ENCODE measurements at places on chromosomes 11 and 22.

DNA sequence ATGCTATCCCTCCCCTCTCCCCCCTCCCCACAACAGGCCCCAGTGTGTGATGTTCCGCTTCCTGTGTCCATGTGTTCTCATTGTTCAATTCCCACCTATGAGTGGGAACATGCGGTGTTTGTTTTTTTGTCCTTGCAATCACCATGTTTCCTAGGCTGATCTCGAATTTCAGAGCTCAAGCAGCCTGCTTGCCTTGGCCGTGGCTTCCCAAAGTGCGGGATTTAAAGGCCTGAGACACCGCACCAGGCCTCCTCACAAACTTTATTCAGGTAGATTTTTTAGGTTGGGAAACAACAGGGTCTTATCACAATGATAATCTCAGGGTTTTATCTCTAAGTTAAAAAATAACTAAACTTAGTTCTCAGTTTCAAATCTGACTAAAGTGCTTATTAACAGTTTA is 125.4 kb downstream of the LUZP2 start:
- DNase-seq, result no peak

GRCh38 chr11:36212564-36213392 is 76.4 kb downstream of the COMMD9 start:
- no peak for DNase-seq

- DNase-seq, result no peak
These were observed 39.3 kb downstream of the SGSM3 start for GRCh38 chr22:40409613-40410113.

GRCh38 chr22:47208630-47209029 is 446.2 kb downstream of the TBC1D22A start:
- no peak for DNase-seq

- DNase-seq, result no peak
These were observed 648.5 kb downstream of the BRD1 start for GRCh38 chr22:49179175-49179574.

DNA sequence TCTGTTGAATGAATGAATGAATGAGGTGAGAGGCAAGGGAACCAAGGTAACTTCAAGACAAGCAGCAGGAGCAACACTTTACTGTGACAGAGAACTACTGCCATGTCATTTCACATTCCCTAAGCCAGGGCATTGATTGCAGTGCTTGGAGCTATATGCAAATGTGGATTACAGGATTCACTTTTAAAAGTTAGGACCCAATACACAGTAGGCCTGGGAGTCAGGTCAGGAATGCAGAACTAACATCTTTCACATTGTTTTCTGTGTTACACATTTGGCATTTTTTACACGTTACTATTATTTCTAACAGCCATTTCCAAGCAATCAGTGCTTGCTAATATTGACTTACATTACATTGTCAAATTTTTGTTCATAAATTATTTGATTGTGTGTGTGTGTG is 26.2 kb upstream of the ME3 start:
- no peak for DNase-seq

DNA sequence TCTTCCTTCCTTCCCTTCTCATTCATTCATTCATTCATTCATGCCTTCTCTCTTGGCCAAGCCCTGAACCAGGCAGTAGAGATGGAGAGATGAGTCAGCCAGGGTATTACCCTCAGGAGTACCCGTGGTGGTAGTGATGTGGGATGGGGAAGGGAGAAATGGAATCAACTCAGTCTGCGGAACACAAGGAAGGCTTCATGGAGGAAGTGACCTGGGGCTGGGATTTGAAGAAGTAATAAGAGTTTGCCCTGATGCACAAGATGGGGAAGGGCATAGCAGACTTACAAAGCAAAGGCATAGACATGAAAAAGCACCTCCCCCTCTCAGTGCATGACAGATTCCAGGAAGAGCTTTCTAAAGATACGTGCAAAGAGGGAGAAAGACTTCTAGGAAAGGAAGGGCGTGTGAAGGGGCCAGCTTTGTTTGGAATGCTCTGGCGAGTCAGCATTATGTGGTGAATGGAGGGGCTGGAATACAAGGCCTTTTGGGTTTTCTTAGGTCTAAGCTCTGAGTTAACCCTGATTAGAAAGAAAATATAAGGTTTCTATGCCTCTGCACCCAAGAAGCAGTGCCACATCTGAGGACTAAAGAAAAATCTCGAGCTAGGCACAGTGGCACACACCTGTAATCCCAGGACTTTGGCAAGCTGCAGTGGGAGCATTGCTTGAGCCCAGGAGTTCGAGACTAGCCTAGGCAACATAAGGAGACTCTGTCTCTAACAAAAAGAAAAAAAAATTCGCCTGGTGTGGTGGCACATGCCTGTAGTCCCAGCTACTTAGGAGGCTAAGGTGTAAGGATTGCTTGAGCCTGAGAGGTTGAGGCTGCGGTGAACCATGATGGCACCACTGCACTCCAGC is 36.4 kb upstream of the ACER3 start:
- DNase-seq, result no peak

DNA sequence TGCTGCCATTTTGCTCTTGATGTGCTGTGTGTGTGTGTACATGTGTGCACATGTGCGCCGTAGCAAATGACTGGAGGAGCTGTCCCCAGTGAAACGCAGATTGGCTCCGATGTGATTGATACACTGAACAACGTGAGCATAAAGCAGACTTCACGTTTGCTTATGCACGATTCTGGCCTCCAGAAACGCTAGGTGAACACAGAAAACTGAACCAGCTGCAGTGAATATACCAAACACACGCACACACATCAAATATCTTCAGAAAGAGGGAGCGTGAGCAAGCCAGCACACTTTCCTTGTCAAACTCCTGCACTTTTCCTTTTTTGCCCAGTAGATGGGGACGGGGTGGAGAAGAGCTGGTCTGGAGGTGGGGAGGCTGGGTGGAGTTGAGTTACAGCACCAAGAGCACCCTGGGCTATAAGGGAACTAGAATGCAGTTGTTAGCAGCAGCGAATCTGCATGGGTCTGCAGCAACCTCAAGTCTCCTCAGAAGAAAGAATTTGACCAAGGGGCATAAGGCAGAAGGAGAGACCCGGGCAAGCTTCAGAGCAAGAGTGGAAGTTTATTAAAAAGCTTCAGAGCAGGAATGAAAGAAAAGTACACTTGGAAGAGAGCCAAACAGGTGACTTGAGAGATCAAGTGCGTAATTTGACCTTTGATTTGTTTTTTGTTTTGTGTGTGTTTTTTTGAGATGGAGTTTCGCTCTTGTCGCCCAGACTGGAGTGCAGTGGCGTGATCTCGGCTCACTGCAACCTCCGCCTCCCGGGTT is 77.8 kb upstream of the CADM1 start:
- no peak for DNase-seq

- DNase-seq, result no peak
These were observed 4.4 kb downstream of the PKNOX2 start for GRCh38 chr11:125168918-125169456.

DNA sequence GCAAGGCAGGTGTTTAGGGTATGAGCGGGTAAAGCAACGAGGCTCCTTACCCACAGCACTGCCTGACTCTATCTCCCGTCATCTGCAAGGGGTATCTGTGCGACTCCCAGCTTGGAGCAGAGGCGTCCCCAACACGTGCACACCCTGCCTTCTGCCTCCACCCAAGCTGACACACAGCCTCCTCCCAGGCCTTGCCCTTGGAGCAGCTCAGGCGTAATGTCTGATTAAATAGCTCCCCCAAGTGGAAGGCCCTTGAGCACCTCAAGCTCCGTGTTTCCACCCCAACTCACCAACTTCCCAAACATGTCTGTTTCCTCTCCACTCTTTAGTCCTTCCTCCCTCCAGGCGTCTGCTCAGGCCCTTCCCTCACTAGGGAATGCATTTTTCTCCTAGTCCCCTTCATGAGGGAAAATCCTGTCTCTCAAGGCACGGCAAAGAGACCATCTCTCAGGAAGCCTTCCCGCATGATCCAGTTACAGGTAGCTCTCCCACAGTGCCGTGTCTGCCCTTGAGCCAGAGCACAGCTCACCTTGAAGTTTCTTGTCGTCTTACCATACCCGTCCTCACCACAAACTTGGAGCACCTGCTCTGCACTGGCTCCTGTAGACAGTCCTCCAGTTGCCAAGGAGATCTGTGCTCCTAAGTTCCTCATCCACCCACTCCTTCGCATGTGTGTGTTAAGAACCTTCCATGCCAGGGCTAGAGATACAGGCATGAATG is 15.8 kb downstream of the CYB5R2 start:
- DNase-seq, result no peak

GRCh38 chr22:50084614-50085021 is 608 bp downstream of the MLC1 start:
- DNase-seq, result no peak

DNA sequence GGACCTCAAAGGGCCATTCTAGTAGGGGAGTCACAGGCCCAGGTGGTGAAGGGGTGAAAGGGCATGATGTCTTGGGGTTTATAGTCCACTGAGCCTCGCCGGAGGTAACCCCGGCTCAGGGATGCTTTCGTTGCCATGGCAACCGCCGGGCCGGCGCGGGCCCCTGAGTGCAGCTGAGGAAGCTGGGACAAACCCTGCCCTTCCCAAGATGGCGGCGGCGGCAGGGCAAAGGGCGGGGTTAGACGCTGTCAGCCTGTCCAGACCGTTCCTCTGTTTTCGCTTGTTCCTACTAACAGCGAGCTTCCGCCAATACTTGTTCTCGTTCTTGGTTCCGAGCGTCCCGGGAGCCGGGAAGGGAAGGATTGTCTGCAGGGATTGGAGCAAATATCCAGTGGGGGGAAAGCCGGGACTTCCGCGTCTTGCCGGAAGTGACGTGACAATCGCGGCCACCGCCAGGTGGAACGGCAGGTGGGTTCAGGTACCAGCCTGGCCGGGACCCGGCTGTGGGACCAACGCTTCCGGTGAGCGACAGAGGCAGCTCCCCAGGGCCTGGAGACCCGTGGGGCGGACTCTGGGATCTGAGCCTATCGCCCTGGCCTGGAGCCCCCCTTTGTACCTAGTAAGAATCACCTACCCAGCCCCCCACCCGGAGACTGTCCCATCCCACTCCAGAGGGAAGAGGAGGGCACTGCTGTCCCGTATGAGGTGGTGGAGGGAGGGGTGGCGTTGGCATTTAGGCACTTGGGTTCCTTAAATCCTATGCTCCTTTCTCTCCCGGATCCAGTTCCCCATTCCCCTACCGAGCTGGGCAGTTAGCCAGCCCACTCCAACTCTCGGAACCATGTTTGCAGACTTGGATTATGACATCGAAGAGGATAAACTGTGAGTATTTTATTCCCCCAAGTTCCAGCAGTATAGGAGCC is at the start of gene PICK1:
PICK1 (plus strand) TSS at position 436 of the 923 bp plus-strand sequence; CDS start at position 842, 406 bp downstream.
- DNase-seq, result peak; percentile 93

- DNase-seq, result no peak
These were observed 8.9 kb downstream of the SLC29A2 start for GRCh38 chr11:66362481-66363147.

DNA sequence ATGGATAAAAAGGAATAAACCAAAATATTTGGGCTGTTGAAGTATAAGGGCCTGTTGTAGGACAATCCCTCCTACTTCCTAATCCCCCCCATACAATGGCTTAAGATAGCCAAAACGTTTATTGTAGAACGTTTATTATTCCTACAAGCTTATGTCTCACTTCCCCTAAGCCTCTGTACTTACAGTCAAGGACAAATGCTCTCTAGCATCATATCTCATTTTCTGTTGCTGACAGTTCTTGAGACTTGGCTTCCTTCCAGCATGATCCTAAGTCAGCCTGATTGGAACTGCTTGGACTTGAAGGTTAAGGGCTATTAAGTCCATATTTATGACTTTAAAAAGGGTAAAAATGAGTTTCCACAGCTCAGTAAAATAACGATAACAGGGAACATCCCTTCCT is 8.8 kb downstream of the MISFA start:
- no peak for DNase-seq

DNA sequence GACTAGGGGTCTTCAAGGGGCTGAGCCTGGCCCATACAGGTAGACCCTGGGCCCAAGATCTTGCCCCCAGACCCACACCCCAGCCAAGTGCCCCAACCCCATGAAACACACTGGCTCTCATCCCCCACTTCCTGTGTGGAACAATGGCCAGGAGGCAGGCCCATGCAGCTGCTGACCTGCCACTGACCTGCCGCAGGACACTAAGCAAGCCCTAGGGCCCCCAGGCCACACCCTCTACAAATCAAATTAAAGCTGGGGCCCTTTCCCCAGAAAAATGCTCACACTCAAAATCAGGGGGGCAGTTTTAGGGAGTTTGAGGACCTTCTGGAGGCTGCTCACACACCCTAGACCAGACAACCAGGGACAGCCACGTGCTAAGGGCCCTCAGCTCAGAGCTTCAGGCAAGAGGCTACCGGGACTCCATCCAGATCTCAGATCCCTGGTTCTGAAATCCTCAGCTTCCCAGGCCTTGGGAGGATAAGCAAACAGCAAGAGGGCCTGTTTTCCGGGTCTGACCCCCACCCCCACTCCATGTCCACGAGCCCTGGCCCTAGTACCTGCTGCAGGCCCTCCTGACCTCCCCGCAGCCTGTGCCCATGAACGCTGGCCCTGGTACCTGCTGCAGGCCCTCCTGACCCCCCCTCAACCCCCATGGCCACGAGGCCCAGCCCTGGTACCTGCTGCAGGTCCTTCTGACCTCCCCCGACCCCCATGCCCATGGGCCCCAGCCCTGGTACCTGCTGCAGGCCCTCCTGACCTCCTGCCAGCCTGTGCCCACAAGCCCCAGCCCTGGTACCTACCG is 10.0 kb downstream of the CARD10 start:
- DNase-seq, result no peak

Data from breast epithelium (tissue), 4 donors.